ENCODE measurements at places on chromosomes 1 and 21.

GRCh38 chr1:220176540-220176939 lies 82.6 kb downstream of the IARS2 start:
- no peak for DNase-seq

- DNase-seq = no peak
Observed at GRCh38 chr1:31432592-31433395, 19.8 kb downstream of the SERINC2 start.

- no peak for DNase-seq
Observed at GRCh38 chr1:100893718-100894117, 924 bp downstream of the EXTL2 start.

- no peak for DNase-seq
Observed at GRCh38 chr21:45105906-45106485, 31.6 kb downstream of the ADARB1 start.

GRCh38 chr1:217747156-217747769 lies 116.1 kb downstream of the SPATA17 start:
- peak; percentile 38 for DNase-seq

GRCh38 chr1:97093741-97094140 lies 372.2 kb downstream of the PTBP2 start:
- DNase-seq = no peak

GRCh38 chr1:26545969-26546323 lies 16.4 kb downstream of the RPS6KA1 start:
- DNase-seq = no peak

- no peak for DNase-seq
Observed at GRCh38 chr1:22311461-22311860, 140.2 kb upstream of the ZBTB40 start.

GRCh38 chr1:37056325-37056724 lies 22.0 kb upstream of the GRIK3 start:
- no peak for DNase-seq

DNA sequence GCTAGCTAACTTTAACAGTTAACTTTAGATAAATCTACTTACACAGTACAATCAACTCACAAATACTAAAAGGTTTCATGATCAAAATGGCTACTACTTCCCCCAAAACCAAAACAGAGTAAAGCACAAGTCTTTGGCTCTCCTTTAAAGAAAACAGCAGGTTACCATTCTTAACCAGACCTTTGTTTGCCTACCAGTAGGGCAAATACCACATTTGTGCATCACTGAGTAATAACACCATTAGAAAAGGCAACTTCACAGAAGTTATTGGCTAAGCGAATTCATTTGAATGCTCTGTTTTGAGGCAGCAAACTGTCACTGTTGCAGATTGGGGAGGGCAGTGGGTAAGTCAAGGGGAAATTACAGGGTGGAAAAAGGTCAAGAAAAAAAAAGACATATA lies 17.3 kb upstream of the SERPINC1 start:
- DNase-seq = no peak

- DNase-seq = no peak
Observed at GRCh38 chr1:197269053-197269452, 1.0 kb downstream of the CRB1 start.
